Thyroid gland (tissue), 4 donors: ENCODE measurements at places on chromosomes 1 and 21. TPM values are rescaled to one million over a fixed set of nuclear protein-coding genes. Genes with fewer than 3 reads are reported as not detected.

DNA sequence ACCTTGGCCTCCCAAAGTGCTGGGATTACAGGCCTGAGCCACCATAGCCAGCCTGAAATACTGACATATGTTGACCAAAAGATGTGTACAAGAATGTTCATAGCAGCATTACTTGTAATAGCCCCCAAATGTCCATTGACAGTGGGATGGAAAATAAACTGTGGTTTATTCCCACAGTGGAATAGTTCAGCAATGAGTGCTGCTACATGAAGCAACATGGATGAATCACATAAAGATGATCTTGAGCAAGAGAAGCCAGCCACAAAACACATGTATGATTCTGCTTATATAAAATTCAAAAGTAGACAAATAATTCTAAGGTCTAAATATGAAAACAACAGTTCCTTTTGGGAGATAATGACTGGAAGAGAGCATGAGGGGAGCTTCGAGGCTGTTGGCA is 9.1 kb upstream of the CREG1 start:
- no peaks in the 10 kb centered on the region for H3K27me3 ChIP-seq
- H3K36me3 ChIP-seq = no peaks in the 10 kb centered on the region
- no peak overlapping the region for H3K4me3 ChIP-seq
- no peak overlapping the region for H3K27ac ChIP-seq
- no peak for DNase-seq

DNA sequence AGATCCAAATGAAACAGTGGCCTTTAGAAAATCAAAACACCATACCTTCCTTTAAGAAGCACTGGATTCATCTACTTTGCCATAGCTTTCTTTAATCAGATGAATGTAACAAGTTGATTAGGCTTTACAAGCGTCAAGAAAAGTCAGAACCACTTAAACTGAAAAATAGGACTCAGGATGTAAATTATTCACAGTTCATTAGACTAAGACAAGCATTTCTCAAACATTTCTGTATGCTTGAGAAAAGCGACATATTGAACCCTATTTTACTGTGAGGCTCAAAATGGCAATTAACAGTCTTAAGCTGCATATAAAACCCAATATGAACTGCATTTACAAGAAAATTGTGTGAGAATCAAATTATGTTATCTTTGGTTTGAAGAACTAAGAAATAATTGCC is 256.7 kb upstream of the SNX7 start:
- H3K4me3 ChIP-seq = no peak overlapping the region
- no peaks in the 10 kb centered on the region for H3K4me1 ChIP-seq
- H3K27ac ChIP-seq = no peak overlapping the region
- H3K36me3 ChIP-seq = no peaks in the 10 kb centered on the region
- DNase-seq = no peak
- no peaks in the 10 kb centered on the region for H3K27me3 ChIP-seq

DNA sequence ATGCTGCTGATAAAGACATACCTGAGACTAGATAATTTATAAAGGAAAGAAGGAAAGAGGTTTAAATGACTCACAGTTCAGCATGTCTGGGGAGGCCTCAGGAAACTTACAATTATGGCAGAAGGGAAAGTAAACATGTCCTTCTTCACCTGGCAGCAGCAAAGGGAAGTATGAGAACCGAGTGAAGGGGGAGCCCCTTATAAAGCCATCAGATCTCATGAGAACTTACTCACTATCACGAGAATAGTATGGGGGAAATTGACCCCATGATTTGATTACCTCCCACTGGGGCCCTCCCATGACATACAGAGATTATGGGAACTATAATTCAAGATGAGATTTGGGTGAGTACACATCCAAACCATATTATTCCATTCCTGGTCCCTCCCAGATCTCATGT is 154.4 kb downstream of the FASLG start:
- no peaks in the 10 kb centered on the region for H3K4me1 ChIP-seq
- DNase-seq = no peak
- H3K36me3 ChIP-seq = no peaks in the 10 kb centered on the region
- H3K4me3 ChIP-seq = no peak overlapping the region
- no peaks in the 10 kb centered on the region for H3K27me3 ChIP-seq
- H3K27ac ChIP-seq = no peak overlapping the region

- no peaks in the 10 kb centered on the region for H3K36me3 ChIP-seq
- no peaks in the 10 kb centered on the region for H3K27me3 ChIP-seq
- no peak overlapping the region for H3K27ac ChIP-seq
- peaks cover 23% of the 10 kb centered on the region for H3K4me1 ChIP-seq
- no peak overlapping the region for H3K4me3 ChIP-seq
Measured at GRCh38 chr1:46036894-46037839, 95.3 kb downstream of the PIK3R3 start.

GRCh38 chr1:225453797-225454648 is 26.2 kb upstream of the LBR start:
- H3K36me3 ChIP-seq = no peaks in the 10 kb centered on the region
- no peaks in the 10 kb centered on the region for H3K4me1 ChIP-seq
- no peak overlapping the region for H3K27ac ChIP-seq
- no peak overlapping the region for H3K4me3 ChIP-seq
- DNase-seq = no peak
- H3K27me3 ChIP-seq = no peaks in the 10 kb centered on the region

The KIFAP3 gene
- 41.0 TPM for total RNA-seq

The SLAMF7 gene
- 0.33 TPM for total RNA-seq
